T-helper 1 cell (primary cell): ENCODE measurements at places on chromosomes 6 and 20.

DNA sequence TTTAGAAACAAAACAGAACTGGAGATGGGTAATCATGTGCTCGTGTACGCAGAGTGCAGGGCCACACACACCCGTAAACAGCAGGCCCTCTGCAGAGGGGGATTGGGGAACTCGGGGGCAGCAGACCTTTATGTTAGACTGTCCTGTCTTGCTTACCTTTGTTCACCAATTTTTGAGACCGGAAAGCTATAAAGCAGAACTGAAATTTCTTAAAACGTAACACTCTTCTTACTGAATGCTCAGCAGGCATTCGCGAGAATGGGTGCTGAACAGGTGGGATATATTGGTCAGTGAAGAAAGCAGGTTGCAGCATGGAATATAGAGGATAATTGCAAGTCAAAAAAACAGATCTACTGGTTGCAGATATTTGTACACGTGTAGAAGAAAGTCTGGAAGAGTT, 211.1 kb downstream of the BMP7 start:
- no peak for DNase-seq

DNA sequence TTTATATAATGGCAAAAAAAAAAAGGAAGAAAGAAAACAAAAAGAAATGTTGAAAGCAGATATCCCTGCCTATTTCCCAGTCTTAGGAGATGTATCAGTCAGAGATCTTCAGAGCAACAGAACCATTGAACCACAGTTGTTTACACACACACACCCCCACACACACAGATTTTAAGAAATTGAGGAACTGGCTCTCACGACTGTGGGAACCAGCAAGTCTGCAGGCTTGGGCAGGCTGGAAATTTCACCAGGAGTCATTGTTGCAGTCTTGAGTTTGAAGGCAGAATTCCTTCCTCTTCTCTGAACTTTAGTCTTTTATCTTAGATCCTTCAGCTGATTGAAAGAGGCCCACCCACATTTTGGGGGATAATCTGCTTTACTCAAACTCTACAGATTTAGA, 380.9 kb downstream of the CDKAL1 start:
- no peak for DNase-seq

- no peak for DNase-seq
Observed at GRCh38 chr6:85130743-85131142, 319.1 kb upstream of the NT5E start.

GRCh38 chr6:45690846-45691245, 313.1 kb upstream of the SUPT3H start:
- DNase-seq: no peak

- no peak for DNase-seq
Observed at GRCh38 chr6:123635567-123635966, 1.2 kb downstream of the TRDN start.

DNA sequence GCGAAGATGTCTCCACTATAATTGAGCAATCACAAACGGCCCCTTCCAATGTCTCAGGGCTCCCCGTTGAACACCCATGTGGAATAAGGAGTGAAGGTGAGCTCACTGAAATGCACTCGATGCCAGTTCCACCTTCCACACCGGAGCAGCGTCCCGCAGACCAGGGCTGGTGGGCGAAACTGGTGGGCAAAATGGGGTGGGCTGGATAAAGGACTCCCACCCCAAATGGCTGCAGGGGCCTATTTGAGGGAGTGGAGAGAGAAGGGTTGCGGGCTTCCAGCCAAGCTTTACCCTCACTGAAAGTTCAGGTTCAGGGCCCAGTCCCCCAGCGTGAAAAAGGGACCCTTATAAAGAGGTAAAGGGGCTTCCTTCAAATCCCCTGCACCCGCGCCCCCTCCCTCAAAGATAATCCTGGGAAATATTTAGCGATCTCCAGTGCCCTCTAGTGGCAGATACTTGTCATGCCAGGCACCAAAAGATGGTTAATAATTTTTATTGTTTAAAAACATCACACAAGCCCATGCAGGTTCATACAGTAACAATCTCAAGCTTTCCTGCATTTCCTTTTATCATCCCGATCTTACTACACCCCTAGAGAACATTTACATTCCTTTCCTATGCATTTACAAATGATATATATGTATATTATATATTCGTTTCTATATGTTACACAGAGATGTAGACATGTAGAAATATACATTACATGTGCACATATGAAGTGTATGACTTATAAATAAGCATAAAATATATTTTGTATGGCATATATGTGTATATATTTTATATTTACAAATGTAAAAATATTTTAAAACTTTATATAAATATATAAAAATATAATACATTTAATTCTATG, 58.2 kb upstream of the NKX2-2 start:
- no peak for DNase-seq

- DNase-seq: no peak
Observed at GRCh38 chr6:118799826-118800225, 94.1 kb upstream of the ASF1A start.

- DNase-seq: no peak
Observed at GRCh38 chr6:4564801-4565271, 211.4 kb upstream of the CDYL start.

DNA sequence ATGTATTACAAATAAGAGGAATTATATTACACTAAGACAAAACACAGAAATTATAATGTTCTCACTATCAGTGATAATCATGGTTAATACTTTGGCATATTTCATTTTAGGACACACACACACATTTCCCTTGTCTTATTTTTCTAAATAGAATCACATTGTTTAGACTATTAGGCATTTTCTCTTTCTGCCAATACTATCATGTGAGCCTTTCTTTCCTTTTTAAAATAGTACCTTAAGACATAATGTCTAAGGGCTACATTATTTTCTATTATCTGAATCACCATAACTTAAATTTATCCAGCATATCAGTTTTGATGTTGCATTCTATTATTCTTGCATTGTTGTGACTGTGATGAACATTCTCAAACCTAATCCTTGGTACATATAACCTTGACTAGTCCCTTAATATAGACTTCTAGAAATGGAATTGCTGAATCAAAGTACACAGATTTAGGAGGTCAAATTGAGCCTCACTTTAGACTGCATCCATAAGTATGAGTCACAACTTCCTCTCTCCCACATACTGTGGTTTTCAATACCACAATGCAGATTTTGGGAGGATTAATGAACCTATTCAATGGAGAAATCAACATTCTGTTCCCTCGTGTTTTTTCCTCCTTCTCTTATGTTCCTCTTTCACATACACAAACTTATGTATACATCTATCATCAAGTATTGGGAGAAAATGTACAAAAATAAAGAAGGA, 212.6 kb downstream of the MOXD1 start:
- DNase-seq: no peak

DNA sequence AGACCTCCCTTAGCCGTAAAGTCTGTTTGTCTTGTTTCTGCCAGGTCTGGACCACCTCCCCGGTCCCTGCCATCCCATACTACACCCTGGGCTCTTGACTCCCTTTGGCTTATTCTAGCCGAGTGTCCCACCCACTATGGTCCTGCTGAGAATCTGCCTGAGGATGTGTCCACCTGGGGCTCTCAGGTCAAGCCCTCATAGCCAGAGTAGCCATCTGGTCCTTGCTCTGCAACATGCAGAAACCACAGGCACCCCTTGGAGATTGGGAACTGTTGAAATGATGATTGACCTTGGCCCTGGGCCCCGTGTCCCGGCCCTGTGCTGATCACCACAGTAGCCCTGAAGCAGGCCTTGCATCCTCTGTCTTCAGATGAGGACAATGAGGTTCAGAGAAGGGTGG, 44.0 kb downstream of the VSTM2L start:
- no peak for DNase-seq

DNA sequence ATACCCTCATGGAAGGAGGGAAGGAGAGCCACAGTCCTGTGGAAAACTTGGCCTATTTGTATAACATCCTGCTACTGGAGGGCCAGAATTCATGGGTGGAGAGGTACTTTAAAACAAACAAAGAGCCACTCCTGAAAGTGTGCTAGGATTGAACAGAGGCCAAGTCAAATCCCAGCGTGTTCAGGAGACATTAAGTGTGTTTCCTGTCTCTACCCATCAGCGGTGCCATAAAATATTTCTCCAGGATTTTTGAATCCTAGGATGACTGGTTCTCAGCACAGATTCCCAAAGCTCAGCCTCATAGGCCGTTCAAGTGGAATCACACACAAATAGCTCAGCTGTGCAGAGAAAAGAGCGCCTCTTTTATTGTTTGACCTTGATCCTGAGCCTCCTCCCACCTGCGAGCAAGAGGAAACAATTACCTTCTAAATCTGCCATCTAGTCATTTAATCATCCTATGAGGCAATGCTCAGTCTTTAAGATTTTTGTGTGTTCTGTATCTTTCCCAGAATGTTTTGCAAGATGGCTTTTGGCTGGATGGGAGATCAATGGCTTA, 31.8 kb upstream of the RALGAPA2 start:
- DNase-seq: no peak

DNA sequence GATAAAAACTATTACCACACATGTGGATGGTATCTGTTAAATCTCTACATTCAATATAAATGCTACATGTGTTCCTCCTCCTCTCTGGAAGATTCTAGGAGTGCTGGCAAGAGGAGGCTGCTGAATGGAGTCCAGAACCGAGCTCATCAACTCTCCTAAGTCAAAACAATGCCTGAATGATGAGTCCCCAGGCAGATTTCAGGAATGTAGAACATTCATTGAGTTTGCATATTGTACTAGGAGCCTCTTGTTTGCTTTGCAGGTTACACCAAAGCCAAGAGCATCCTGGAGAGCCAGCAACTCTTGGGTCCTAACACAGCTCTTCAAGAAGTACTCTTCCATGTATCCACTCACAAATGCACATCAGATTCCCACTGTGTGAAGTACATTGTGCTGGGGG, 117.6 kb upstream of the UST start:
- no peak for DNase-seq

GRCh38 chr6:132742495-132742894, 15.2 kb downstream of the VNN2 start:
- no peak for DNase-seq

- no peak for DNase-seq
Observed at GRCh38 chr6:26657256-26657655, 2.3 kb downstream of the ZNF322 start.

GRCh38 chr20:49993301-49993751, 10.5 kb downstream of the SNAI1 start:
- no peak for DNase-seq

DNA sequence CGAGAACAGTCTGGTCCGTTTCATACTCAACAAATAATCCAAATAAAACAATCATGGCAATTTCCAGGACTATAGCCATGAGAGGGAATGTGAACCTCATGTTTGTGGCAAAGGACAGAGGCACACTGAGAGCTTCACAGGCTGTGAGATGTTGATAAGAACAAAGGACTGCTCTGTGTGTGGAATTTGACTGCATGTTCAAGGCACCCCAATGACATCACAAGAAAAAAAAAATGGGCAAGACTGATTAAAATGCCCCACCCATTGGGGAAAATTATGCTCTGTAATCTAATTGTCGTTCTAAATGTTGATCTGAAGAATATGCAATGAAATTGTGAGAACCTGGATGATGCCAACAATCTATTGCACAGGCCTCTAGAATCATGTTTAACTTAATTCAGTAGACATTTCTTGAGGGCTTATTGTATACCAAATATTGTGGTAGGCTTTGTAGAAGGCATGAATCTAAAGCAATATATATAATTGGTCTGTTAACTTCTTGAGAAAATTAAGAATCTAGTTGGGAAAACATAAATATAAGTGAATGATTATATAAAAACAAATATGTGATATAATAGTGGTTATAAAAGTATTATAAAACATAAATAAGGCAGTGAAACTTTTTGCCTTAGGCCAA, at the start of gene RHAG:
Gene RHAG, minus strand, starts transcription at position 127 of the 637 bp plus-strand sequence. Its CDS starts 27 bp downstream, at position 100.
- no peak for DNase-seq

DNA sequence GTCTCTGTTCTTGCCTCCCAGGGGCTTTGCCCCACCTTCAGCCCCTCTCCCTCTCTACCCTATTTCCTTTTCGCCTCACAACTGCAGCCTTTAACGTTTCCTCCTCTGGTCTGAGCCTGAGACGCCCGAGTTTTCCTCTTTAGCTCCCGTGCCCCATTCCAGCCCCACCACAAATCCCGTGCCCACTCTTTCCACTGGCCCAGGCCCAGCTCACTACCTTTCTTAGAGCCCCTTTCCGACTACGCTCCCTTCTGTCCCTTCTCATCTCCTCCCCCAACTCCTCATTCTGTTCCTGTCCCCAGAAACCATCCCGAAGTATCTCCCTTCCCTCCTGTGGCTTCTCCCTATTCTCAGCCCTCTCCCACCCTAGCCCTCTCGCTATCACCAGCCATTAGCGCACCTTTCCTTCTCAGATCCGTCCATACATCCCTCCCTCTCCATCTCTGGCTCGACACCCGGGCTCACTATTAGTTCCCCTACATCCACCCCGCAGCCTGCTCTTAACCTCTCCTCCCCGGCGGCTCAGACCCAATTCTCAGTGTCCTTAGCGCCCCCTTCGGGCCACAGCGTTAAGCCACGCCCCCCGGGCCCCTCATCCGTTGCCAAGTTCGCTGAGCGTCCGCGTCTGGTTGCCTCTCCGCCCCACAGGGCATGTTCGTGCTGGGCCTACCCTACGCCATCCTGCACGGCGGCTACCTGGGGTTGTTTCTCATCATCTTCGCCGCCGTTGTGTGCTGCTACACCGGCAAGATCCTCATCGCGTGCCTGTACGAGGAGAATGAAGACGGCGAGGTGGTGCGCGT, 2.7 kb downstream of the SLC32A1 start:
- no peak for DNase-seq

DNA sequence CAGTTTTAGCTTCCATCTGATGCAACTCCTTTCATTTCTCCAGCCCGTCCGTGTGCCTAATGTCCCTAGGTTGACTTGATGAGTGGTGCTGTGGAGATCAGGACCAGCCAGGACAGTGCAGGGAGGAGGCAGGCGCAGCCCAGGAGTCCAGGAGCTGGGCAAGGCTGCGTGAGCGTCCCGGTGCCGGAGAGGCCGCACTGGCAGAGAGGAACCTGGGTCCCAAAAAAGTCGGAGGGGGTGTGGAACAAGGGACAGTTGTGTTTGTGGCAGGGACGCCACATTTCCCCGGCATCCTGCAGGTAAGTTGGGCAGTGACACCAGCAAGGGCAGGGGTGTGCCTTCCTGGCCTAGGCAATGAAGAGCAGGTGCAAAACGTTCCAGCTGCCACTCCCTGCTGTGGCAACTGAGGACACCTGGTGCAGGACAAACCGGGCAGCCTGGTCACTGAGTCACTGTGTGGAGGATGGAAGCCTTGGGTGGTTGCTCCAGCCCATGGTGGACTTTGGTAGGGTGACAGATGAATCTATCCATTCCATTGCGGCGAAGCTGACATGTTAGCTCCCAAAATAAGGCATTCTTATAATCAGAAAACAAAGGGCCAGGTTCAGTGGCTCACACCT, 53.2 kb downstream of the RAMACL start:
- no peak for DNase-seq
